ENCODE measurements at places on chromosomes 5 and 9.

DNA sequence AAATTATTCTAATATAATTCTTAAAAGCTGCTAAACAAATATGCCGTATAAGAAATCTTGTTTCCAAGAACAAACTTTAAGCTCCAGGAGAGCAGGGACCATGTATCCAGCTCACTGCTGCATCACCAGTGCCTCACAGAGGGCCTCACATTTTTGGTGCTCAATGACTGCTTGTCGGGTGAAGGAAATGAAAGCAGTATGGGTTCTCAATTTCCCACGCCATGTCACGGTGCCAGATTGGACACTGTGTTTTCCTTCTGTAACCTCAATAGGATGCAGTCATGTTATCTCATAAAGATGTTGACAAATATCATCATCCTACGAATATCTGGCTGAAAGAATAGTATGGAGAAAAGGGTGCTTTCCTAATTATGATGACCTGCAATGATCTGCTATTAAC is 64.7 kb downstream of the POU5F2 start:
- DNase-seq: no peak

DNA sequence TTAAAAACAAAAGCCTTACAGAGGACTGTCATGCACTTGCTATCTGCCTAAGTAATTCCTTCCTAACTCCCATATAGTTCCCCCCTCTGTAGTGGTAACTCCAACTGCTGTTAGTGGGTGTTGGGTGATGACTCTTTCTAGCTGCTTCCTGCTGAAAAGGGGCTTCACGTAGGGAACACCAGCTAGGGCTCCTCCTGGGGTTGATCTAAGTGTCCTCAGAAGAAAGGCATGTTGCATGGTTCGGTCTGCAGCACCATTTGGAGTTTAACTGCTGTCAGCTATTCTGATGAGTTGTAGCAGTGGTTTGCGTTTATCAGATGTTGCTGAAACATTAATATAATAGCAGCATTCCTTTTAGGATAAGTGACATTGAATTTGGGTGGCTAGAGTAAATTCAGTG is 281.9 kb upstream of the TUSC1 start:
- DNase-seq: no peak

- no peak for DNase-seq
Measured at GRCh38 chr9:98357921-98358535, 102.6 kb upstream of the TBC1D2 start.

GRCh38 chr9:115739096-115739875 is 414.3 kb upstream of the PAPPA start:
- DNase-seq: no peak

GRCh38 chr9:85055506-85056202 is 386.1 kb downstream of the NTRK2 start:
- no peak for DNase-seq

DNA sequence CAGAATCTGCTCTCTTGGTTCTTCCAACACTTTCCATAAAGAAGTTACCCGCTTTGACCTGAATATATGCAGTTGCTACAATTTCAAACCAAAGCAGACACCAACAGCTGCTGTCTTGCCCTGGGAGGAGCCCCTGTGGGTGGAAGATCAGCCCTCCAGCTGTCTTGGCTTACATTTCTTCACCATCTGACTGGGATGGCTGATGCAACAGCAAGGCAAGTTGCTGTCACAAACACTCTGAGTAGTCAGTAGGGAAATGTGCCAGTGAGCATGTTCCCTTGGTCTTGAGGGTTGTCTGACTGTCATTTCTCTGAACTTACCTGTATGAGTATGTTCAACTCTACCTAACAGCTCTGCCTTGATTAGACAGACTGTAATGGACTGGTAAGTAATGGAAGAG is 152.9 kb downstream of the SGCD start:
- DNase-seq: no peak

DNA sequence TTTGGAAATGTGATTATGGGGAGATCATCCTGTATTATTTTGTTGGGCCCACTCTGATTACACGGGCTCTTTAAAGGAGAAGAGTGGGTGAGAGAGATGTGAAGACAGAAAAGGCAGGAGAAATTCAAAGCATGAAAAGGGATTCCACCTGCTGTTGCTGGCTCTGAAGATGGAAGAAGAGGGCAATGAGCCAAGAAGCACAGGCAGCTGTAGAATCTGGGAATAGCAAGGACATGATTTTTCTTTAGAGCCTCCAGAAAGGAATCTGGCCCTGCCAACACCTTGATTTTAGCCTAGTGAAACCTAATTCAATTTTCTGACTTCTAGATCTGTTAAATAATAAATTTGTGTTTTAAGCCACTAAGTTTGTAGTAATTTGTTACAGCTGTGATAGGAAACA is 11.3 kb downstream of the C9 start:
- no peak for DNase-seq

- no peak for DNase-seq
Measured at GRCh38 chr5:1235379-1235778, 10.2 kb downstream of the SLC6A18 start.

DNA sequence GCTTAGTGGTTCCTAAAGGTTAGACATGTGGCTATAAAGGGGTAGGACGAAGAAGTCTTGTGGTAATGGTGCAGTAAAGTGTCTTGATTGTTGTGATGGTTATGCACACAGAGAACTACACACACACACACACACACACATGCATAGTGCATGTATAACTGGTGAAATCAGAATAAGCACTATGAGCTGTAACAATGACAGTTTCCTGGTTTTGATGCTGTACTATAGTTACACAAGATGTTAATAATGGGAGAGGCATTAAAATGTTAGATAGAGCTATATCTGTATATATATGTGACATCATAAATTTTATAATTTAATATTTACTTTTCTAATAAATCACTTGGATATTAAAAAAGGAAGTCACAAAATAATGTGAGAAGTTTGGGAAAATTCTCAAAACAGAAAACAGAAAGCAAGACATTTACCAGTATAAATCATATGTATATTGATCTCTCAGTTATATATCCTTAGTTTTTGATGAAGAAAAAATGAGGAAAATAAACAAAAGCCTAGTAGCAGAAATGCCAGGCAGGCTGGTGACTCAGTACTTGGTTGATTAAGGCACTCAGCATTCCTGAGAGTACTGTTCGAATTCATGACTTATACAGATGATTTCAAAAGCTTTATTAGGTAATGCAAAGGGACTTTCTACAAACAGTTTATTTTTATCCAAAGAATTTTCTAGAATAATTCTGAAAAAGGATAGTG is 350.5 kb upstream of the DAB2 start:
- no peak for DNase-seq

DNA sequence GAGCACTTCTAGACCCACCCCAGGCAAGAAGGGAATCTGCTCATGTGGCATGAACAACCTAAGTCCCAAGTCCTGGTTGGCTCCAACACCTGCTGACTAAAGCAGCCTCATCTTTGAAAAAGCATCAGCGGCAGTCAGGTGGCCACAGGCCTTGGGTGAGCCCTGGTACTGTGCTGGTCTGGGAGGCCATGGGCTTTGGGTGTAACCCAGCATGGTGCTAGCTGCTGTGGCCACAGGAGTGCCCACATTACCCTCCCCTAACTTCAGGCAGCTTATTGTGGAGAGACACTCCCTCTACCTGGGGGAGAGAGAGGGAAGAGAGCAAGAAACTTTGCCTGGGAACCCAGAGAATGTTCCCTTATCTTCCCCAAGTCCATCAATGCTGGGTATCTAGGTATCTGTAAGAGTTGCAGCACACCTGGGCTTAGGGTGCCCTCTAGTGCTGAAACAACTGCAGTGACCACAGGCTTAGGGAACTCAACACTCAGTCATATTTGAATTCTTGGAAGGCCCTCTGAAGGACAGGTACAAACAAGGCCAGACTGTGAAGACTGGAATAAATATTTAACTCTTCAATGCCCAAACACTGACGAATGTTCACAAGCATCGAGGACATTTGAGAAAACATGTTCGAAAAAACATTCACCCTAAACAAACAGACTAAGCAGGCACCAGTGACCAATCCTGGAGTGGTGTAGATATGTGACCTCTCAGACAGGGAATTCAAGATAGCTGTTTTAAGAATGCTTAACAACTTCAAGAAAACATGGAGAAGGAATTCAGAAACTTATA is 69.9 kb upstream of the OR2K2 start:
- DNase-seq: no peak

DNA sequence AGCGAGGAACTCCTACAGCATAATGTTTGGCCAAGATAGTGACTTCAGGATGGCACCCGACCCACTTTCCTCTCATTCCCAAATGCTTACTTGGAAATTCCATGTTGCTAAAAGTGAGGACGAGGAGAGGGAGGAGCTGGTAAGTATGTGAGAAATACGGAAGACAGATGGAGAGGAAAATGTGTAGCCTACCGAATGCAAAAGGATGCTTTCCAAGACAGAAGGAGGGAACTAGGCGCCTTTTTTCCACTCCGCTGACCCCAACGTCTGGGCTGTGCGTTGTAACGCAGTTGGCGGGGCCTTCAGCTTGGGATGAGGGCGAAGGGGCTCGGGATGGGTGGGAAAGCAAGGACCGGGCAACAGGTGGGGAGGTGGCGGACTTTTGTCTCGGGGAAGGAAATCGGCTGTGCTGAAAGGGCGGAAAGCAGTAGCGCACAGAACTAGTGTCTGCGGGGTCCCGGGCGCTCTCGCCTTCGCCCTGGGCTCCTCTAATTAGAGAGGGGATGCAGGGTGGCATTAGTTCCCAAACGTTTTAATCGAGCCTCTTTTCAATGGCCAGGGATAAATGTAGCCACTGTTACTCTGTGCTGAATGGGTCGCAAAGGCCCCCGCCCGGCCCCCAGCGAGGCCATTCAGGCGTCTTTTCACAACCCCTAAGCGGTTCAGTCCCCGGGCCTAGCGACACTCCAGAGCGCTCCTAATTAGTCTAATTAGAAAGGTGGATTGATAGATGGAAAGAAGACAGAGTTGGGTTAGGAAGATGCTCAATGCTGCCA is 12.6 kb downstream of the FOXD1 start:
- no peak for DNase-seq

GRCh38 chr5:169670769-169671525 is 33.9 kb downstream of the DOCK2 start:
- DNase-seq: no peak

- no peak for DNase-seq
Measured at GRCh38 chr9:34884747-34885189, 73.3 kb upstream of the PHF24 start.

GRCh38 chr5:116411101-116411571 is 163.5 kb downstream of the SEMA6A start:
- DNase-seq: no peak

DNA sequence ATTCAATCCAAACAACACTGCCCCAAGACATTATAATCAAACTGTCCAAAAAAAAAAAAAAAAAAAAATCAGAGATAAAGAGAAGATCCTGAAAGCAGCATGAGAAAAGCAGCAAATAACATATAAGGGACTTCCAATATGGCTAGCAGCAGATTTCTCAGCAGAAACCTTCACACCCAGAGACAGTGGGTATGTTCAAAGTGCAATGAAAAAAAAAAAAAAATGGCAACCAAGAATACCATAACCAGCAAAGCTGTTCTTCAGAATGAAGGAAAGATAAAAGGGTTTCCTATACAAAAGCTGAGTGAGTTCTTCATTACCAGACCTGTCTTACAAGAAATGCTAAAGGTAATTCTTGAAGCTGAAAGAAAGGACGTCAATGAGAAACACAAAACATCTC is 32.1 kb downstream of the UBTD2 start:
- no peak for DNase-seq

Data from cardiac septum (tissue), 1 donor.